ENCODE measurements at places on chromosomes 2 and 18.

DNA sequence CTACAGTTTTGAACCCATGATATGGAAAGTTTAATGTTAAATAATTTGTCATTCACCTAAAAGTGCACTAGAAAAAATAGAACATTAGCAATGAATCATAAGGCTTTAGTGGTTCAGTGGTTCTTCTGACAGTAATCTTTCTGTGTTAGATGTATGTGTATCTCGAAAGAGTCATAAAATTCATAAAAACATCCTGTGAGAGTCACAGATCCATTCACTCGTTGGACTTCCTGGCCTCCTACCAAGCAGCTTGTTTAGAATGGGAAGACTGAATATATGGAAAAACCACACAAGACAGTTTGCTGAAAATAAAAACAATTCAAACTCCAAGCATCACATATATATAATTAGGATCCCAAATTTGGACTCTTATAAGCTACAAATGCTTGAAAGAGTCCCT is 34.8 kb downstream of the ADNP2 start:
- no peak for DNase-seq

DNA sequence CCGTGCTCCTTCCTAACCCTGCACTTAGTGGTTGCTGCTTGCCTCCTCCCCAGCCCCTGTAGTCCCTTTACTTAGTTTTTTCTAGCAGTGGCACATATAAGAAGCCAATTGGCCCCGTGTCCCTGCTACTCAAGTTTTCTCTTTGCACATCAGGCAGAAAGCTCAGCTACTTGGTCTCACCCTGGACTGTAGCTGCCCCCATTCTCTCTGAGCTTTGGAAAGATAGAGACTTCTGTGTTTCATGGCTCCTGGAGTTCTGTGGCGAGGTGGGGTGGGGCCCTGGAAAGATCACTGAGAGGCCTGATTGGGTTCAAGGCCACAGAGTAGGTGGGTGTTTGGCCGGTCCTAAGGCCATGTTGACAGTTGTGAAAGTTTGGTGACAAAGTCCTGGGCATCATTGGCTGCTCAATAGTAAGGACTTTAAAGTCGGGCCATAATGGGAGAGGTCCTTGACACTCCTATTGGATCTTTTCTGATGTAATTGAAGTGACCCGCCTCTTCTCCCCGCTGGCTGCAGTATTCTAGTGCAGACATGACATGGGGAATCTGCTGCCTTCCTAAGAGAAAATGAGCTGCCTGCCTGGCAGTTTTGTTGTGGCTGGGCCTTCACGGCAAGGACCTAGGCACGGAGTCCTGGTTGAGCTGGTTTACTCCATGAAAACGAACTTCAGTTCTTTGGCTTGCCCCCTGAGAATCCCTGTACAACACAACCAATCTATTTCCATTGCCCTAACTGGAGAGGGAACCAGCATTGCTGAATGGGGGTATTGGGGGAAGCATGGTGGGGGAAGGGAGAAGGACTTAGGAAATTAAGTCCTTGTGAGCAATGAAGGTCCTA is 26.2 kb upstream of the CYP27A1 start:
- DNase-seq: no peak

- DNase-seq: no peak
Measured at GRCh38 chr2:147255812-147256211, 589.0 kb upstream of the ACVR2A start.

DNA sequence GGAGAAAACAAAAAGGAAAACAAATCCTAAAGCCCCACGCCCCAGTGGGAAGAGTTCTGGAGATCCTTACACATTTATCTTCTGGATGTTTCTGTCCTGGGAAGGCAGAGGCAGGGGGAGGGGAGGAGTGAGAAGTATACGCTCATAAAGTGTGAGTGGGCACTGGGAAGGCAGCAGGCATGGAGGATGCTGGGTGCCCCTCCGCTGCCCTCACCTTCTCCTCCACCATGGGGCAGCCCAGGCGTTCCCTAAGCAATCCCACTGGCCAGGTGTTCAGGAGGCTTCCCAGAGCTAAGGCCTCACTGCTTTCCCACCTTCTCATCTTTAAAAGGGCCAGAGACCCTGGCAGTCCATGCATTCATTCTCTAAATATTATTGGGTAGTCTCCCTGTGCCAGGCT is 112.0 kb upstream of the SMAD2 start:
- no peak for DNase-seq

- DNase-seq: no peak
Measured at GRCh38 chr2:85221067-85221691, 88.0 kb downstream of the TCF7L1 start.

GRCh38 chr2:235486729-235487128 is 7.1 kb upstream of the AGAP1 start:
- no peak for DNase-seq

DNA sequence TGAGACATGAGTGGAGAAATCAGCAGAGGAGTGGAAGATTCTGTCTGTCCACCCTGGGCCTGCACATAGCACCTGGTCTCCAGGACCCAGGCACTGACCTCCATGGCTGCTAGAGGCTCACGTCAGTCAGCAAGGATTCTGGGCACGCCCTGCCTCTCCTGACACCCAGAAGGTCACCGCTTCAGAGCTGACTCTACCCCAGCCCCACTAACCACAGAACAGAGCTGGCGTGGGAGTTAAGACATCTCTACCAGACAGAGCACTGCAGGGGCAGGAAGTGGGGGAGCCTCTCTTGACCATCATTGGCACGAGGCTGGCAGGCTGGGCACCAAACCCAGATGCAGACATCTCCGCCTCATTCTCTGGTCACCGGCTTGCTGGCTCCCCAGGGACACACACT is 3.0 kb downstream of the ADCY3 start:
- DNase-seq: no peak

- no peak for DNase-seq
Measured at GRCh38 chr2:172179045-172179701, 76.5 kb upstream of the DLX2 start.

- DNase-seq: no peak
Measured at GRCh38 chr18:78965260-78965659, 14.4 kb upstream of the SALL3 start.

DNA sequence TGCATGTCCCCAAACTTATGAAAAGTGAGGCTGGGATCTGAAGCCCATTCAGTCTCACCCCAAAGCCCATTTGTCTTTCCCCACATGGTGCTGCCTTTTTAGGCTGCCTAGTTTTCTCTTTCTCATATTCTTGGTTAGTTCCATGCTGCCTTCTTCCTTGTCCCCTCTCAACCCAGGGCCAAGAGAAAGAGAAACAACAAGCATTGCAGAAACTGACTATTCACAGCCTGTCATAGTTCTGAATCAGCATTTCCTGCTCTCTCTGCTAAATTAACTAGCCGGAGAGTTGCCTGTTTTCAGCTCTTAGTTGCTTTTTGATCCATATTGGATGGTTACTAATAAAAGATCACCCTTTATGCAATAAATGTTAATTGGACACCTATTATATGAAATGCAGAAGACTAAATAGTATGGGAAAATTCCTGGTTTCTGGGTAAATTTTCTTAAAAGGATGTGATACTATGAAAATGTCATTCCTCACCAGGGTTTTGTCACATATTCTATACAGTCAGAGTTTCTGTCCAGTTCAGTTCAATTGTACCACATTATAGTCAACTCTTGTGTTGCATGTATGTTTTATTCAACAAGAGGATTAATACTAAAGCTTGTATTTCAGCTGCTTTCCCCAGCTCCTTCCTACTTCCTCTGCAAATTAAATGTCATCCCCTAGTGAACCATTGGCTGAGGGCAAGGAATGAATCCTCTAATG is 246.5 kb downstream of the GALR1 start:
- DNase-seq: no peak

DNA sequence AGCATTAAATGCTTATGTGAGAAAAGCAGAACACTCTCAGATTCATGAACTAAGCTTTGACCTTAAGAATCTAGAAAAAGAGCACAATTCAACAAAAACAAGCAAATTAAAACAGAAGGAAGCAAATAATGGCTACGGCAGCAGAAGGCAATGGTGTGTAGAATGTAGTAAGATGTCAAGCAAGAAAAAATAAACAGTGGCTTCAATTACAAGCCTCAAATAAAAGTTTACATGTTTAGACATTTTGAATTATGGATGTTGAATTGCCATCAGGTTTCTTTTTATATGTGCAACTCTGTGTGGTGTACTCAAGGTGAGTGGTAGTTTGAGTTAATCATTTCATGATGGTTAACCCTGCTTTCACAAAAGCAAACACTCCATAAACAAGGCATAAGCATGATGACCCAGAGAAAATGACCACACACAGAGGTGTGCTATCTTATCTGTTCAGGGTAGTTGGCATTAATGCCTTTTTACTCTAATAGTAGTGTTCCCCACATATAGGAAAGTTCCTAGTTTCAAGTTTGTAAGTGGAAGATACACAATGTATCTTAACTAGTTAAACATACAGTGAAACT is 207.1 kb downstream of the FIGN start:
- peak; percentile 6 for DNase-seq

GRCh38 chr2:66794551-66794950 is 359.6 kb downstream of the MEIS1 start:
- DNase-seq: no peak

DNA sequence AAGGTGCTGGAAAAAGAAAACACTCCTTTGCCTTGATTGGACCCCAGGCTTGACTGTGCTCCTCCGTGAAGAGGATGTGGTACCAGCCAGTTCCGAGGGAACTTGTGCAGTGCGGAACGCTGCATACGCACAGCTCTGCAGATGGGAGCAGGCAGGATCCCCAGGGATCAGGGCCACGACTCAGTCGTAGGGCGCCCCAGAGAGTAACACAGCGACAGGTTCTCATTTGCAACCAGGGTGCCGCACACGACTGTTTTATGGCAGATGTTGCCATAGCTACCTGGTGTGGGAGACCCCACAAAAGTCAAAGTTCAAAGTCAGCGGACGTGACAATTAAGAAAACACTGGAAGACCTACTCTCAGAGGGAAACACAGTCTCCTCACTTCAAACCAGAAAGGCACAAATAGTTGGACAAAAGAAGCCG is 779 bp downstream of the MALL start:
- no peak for DNase-seq

- DNase-seq: no peak
Measured at GRCh38 chr2:284896-285492, 2.9 kb downstream of the ALKAL2 start.

DNA sequence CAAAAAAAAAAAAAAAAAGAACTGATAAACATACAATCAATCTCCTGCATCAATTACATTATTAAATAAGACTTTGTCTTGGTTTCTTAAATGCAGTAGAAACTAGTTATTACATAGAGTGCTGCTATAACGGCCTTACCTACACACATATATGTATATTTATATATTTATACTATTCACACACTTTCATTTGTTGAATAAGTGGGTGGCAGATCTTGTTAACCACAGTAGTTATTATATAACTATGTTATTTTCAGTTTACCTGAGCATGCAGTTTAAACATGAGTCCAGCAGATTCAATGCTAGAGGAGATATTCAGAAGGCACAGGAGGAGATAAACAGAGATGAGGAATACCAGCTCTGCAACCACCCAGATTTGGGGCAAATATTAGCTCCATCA is 81.5 kb upstream of the CD226 start:
- no peak for DNase-seq

- DNase-seq: no peak
Measured at GRCh38 chr2:96202152-96202854, 6.3 kb downstream of the STARD7 start.

DNA sequence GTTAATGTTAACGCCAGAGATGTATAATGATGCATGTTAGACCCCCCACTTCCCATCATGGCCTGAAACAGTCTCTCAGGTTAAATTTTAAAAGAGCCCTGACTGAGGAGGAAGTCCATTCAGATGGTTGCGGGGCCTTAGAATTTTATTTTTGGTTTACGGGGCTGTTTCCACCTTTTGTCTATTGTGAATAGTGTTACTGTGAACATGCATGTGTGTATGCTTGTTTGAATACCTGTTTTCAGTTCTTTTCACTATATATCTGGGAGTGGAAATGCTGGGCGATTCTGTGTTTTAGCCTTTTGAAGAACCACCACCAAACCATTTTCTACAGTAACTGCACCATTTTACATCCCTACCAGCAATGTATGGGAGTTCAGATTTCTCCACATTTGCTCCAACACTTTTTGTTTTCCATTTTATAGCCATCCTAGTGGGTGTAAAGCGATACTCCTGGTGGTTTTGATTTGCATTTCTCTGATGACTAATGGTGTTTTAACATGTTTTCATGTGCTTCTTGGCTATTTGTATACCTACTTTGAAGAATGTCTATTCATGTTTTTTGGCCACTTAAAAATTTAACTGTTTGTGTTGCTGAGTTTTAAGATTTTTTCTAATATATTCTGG is 133.0 kb downstream of the MYO3B start:
- no peak for DNase-seq

GRCh38 chr18:21262244-21262643 is 20.2 kb downstream of the GREB1L start:
- DNase-seq: no peak

- no peak for DNase-seq
Measured at GRCh38 chr2:221104361-221104811, 467.7 kb downstream of the EPHA4 start.

DNA sequence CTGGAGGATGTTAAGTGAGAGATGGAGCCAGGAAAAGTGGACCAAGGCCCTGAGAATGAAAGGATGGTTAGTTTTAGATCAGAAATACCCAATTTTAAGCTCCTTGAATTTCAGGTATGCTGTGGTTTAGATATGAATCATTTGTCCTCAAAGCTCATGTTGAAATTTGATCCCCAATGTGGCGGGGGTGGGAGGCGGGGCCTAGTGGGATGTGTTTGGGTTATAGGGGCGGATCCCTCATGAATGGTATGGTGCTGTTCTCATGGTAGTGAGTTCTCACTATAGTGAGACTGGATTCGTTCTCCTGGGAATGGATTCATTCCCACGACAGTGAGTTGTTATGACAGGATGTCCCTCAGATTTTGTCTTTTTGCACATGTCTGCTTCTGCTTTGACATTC is 11.4 kb downstream of the MYO5B start:
- DNase-seq: peak; percentile 71

GRCh38 chr2:134308474-134309385 is 54.9 kb downstream of the MGAT5 start:
- no peak for DNase-seq

DNA sequence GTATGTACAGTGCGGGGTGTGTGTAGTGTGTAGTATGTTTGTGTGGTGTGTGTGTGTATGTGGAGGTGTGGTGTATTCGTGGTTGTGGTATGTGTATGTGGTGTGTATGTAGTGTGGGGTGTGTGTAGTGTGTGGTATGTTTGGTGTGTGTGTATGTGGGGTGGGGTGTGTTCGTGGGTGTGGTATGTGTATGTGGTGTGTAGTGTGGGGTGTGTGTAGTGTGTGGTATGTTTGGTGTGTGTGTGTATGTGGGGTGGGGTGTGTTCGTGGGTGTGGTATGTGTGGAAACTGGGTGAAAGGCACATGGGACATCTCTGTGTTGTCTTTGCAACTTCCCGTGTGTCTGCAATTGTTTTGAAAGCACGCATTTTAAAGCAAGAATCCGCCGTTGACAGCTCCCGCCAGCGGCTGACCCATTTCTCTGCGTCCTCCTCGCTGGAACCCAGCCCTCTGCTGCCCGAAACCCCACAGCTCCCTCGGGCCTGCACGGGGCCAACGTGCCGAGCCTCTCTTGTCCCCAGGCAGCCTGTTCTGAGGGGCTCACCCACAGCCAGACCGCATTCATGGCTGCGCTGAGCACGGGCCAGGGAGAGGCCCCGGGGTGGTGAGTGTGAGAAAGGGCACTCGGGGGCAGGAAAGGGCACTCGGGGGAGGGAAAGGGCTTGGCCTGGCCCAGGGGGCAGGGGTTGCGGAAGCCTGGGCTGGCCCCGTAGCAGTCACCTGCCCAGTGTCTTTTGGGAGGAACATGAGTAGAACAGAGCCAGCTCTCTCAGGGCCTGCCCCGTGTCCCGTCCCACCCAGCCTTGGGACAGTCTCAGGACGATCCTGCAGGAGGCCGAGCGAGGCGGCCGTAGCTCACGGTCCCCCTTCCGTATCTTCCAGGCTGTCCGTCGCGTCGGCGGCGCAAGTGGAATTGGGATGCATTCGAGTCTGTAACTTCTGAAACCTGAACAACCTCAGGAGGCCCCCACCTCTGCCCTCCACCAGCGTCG is 61.4 kb downstream of the TWIST2 start:
- no peak for DNase-seq

Measured in kidney glomerular epithelial cell (primary cell).